ENCODE measurements at places on chromosomes 5 and 9. TPM values are rescaled to one million over a fixed set of nuclear protein-coding genes. Genes with fewer than 3 reads are reported as not detected.
A peak's percentile ranks its signal among the peaks of the same experiment; 100 is the strongest.

RNF183 gene
- total RNA-seq, result not detected

DNA sequence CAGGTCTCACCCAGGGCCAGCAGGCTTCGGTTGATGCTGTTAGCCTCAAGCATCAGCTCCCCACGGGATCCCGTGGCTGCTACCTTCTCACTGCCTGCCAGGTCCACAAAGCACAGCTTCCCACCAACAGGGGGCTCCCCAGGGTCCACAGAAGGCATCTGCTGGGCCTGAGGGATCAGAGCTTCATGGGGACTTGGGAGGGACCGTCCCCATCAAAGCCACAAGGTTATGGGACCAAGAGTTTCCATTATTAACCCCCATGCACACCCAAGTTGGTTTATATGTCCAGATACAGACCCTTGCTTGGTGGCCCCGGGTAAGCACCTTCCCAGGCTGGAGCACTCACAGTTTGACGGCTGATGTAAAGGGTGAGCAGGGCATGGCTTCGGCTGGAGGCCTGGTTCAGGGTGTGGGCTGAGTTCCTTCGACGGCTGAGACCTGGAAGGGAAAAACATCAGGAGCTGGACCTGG, 3.0 kb downstream of the KIF12 start:
- H3K4me3 ChIP-seq, result no peak overlapping the region
- no peaks in the 10 kb centered on the region for H3K27me3 ChIP-seq
- no peaks in the 10 kb centered on the region for H3K36me3 ChIP-seq
- no peak overlapping the region for H3K27ac ChIP-seq
- no peak for DNase-seq

PRSS3 gene
- total RNA-seq, result 0.23 TPM

DNA sequence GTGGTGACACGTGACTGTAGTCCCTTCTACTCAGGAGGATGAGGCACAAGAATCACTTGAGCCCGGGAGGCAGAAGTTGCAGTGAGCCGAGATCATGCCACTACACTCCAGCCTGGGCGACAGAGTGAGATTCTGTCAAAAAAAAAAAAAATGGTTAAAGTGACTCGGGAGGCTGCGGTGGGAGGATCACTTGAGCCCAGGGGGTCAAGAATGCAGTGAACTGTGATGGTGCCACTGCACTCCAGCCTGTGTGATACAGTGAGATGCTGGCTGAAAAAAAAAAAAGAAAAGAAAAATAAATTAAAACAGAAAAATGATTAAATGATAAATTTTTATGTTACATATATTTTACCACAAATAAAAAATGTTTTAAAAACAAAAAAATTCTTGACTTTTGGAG, 51.9 kb downstream of the KLF4 start:
- DNase-seq, result no peak
- H3K4me3 ChIP-seq, result no peak overlapping the region
- H3K27ac ChIP-seq, result no peak overlapping the region
- no peaks in the 10 kb centered on the region for H3K4me1 ChIP-seq
- H3K36me3 ChIP-seq, result no peaks in the 10 kb centered on the region

DNA sequence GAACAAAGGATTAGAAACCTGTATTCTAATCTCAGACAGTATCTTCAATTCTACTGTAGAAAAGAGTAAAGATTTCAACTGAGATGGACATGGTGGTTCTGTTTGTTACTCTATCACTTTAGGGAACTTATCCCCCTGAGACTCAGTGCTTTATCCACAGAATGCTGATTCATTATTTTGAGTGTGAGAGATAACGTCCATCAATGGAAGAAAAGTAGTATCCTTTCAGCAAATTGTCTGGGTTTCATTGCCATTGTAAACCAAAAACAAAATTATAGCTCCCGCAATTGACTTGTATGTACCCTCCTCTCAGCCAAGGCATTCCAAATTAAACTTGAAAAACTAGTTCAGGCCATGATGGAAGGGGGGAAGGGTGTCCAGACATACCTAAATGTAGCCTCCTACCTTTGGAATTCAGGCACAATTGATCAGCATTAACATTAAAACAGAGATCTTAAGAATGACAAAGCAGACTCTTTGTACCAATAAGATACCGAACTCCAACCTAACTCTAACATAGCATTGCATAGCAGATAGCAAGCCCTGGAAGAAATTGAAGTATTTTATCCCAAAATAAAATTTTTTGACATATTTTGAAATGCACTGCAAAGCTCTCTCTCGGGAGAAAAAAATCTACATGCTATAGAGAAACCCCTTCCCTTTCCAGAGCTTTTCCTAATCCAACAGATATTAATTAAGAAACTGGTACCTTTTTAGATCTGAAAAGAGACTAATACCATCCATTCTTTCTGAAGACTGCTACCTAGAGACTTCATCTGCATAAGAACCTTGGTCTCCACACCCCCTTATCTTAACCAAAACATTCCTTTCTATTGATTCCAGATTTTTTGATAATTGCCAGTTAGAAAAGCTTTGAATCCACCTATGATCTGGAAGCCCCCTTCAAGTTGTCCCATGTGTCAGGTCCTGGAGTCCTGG, 1055.7 kb downstream of the PTPRD start:
- H3K27me3 ChIP-seq, result no peaks in the 10 kb centered on the region
- no peaks in the 10 kb centered on the region for H3K4me1 ChIP-seq

LRRTM2 gene
- total RNA-seq, result not detected

ASPN gene
- 1.8 TPM for total RNA-seq

GRCh38 chr9:70924895-70925547, 196.4 kb downstream of the TRPM3 start:
- H3K27ac ChIP-seq, result no peak overlapping the region
- DNase-seq, result peak; percentile 45
- H3K27me3 ChIP-seq, result no peaks in the 10 kb centered on the region
- H3K4me3 ChIP-seq, result no peak overlapping the region
- no peaks in the 10 kb centered on the region for H3K4me1 ChIP-seq

DNA sequence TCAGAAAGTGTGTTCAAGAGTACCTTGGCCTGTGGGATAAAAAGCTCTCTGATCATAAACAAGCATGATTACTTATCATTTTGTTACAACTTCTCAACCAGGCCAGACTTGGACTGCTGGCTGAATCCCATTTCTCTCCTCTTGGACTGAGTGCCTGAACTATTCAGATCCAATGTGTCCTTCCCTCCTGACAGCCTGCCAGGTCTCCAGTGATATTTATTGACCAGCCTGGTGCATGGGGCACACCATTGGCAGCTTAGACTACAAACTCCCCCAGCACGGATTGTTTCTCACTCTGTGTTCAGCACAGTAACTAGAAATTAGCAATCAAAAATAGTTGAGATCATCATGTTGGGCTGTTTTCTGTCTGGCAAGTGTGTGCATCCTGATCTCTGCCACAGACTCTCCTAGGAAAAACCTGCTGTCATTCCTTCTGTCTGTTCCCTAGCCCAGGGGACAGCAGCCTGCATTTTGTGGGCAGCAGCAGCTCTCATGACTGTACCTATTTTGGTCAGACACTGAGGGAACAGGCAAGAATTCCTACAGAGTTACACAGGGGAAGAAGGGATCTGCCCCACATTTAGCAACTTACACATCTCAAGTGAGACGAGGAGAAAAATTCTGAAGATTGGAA, 348.1 kb downstream of the ADAMTS6 start:
- H3K4me3 ChIP-seq, result no peak overlapping the region
- H3K36me3 ChIP-seq, result no peaks in the 10 kb centered on the region
- H3K27me3 ChIP-seq, result no peaks in the 10 kb centered on the region
- no peak for DNase-seq
- no peak overlapping the region for H3K27ac ChIP-seq

DNA sequence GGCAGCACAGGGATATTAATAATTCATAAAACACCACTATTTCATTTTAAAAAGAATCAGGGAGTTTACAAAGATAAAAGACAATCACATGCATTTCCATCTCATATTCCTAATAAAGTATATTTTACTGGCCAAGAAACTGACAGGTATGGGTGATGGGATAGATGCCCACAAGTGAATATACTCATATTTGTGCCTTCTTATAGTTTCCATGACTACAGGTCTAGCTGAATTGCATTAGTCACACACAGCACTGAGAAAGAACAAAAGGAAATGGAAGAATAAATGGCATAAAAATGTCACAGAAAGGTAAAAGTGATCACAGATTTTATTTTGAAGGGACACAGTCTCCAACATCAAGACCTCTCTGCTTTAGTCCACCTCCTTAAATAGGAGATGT, 193.5 kb downstream of the PLK2 start:
- H3K27ac ChIP-seq, result no peak overlapping the region
- no peaks in the 10 kb centered on the region for H3K36me3 ChIP-seq
- no peaks in the 10 kb centered on the region for H3K4me1 ChIP-seq
- no peaks in the 10 kb centered on the region for H3K27me3 ChIP-seq
- DNase-seq, result no peak
- H3K4me3 ChIP-seq, result no peak overlapping the region

DNA sequence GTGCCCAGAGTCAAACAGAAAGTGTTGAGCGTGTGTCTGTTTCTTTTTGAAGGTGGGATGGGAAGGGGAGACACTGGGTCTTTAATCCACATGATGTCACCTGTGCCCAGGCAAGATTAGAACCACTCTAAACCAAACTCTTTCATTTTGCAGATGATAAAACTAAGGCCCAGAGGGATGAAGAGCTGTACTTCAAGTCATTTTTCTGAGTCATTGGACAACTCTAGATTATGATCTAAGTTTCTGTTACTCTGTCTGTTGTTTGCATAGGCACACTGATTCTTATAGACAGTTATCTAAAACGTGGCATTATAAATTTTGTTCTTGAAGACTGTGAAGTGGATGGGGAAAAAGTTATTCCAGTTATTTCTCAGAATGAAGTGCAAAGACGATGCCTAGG, 48.8 kb downstream of the MAST4 start:
- H3K4me3 ChIP-seq, result no peak overlapping the region
- no peak for DNase-seq
- H3K4me1 ChIP-seq, result no peaks in the 10 kb centered on the region
- no peaks in the 10 kb centered on the region for H3K36me3 ChIP-seq
- H3K27ac ChIP-seq, result no peak overlapping the region

DNA sequence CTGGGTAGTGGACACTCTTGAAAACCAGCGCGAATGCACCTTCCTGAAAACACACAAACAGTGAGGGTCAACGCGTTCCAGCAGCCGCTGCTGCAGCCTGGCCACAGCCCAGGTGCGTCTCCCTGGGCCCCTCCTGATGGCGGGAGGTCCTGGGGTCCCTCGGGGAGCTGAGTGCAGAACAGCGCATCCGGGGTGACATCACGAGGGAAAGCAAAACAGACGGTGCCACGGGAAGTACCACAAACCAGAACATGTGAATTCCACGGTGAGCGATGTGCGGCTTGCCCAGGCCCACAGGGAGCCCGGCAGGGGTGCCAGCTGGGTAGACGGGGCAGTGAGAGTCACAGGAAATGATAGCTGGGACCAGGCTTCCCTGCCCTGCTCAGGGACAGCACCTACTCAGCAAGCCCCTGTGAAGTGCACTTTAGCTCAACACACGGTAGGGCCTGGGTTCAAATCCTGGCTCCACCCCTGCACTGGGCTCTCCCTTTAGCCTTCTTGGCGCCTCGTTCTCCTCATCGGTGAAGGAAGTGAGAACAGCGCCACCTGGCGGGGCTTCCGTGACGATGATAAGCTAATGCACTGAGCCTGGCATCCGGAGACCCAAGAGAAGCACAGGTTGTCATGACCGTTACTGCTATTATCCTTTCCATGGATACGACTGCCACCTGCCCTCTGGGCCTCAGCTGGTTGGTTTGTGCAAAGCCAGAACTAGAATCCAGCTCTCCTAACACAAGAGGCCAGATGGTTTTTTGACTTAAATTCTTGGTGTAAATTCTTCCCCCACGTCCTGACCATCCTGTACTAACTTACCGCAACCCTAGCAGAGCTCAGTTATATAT, 24.6 kb downstream of the GFPT2 start:
- no peak overlapping the region for H3K27ac ChIP-seq
- no peaks in the 10 kb centered on the region for H3K36me3 ChIP-seq
- no peaks in the 10 kb centered on the region for H3K27me3 ChIP-seq
- peak; percentile 63 for DNase-seq
- H3K4me3 ChIP-seq, result no peak overlapping the region

DNA sequence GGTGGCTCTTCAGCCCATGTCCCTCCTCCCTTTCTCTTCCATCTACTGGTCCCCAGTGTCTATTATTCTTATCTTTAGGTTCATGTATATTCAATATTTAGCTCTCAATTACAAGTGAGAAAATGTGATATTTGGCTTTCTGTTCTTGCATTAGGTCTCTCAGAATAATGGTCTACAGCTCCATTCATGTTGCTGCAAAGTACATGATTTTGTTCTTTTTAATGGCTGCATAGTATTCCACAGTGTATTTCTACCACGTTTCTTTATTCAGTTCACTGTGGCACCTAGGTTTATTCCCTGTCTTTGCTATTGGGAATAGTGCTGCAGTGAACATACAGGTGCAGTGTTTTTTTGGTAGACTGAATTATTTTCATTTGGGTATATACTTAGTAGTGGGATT, 1308.8 kb downstream of the EFNA5 start:
- H3K4me1 ChIP-seq, result no peaks in the 10 kb centered on the region
- no peak overlapping the region for H3K4me3 ChIP-seq
- no peaks in the 10 kb centered on the region for H3K36me3 ChIP-seq
- H3K27me3 ChIP-seq, result no peaks in the 10 kb centered on the region
- no peak overlapping the region for H3K27ac ChIP-seq

SMIM33 gene
- not detected for total RNA-seq

- H3K27ac ChIP-seq, result no peak overlapping the region
- DNase-seq, result no peak
- no peaks in the 10 kb centered on the region for H3K27me3 ChIP-seq
- H3K4me1 ChIP-seq, result no peaks in the 10 kb centered on the region
- H3K36me3 ChIP-seq, result no peaks in the 10 kb centered on the region
These were observed 31.7 kb downstream of the MRPL22 start for GRCh38 chr5:154972476-154973080.

- H3K27me3 ChIP-seq, result no peaks in the 10 kb centered on the region
- DNase-seq, result no peak
- H3K36me3 ChIP-seq, result no peaks in the 10 kb centered on the region
- no peak overlapping the region for H3K4me3 ChIP-seq
These were observed 48.8 kb upstream of the SLC25A51 start for GRCh38 chr9:37952731-37953130.

ZBED3 gene
- total RNA-seq, result 25.3 TPM

ADAMTS16 gene
- not detected for total RNA-seq

GRCh38 chr5:128641861-128642260, 103.8 kb upstream of the FBN2 start:
- no peaks in the 10 kb centered on the region for H3K4me1 ChIP-seq
- no peak for DNase-seq
- no peaks in the 10 kb centered on the region for H3K27me3 ChIP-seq
- H3K27ac ChIP-seq, result no peak overlapping the region
- no peak overlapping the region for H3K4me3 ChIP-seq
- H3K36me3 ChIP-seq, result no peaks in the 10 kb centered on the region

GRCh38 chr5:135478938-135479337, 26.8 kb upstream of the TIFAB start:
- H3K27ac ChIP-seq, result no peak overlapping the region
- no peaks in the 10 kb centered on the region for H3K27me3 ChIP-seq
- H3K36me3 ChIP-seq, result no peaks in the 10 kb centered on the region
- DNase-seq, result no peak
- H3K4me3 ChIP-seq, result no peak overlapping the region

GRCh38 chr9:76559286-76559685, 100.3 kb downstream of the GCNT1 start:
- H3K4me1 ChIP-seq, result no peaks in the 10 kb centered on the region
- H3K27ac ChIP-seq, result no peak overlapping the region

Measured in prostate gland (tissue), 2 donors.